ENCODE measurements at places on chromosomes 2 and 18. TPM values are rescaled to one million over a fixed set of nuclear protein-coding genes. Genes with fewer than 3 reads are reported as not detected.

DNA sequence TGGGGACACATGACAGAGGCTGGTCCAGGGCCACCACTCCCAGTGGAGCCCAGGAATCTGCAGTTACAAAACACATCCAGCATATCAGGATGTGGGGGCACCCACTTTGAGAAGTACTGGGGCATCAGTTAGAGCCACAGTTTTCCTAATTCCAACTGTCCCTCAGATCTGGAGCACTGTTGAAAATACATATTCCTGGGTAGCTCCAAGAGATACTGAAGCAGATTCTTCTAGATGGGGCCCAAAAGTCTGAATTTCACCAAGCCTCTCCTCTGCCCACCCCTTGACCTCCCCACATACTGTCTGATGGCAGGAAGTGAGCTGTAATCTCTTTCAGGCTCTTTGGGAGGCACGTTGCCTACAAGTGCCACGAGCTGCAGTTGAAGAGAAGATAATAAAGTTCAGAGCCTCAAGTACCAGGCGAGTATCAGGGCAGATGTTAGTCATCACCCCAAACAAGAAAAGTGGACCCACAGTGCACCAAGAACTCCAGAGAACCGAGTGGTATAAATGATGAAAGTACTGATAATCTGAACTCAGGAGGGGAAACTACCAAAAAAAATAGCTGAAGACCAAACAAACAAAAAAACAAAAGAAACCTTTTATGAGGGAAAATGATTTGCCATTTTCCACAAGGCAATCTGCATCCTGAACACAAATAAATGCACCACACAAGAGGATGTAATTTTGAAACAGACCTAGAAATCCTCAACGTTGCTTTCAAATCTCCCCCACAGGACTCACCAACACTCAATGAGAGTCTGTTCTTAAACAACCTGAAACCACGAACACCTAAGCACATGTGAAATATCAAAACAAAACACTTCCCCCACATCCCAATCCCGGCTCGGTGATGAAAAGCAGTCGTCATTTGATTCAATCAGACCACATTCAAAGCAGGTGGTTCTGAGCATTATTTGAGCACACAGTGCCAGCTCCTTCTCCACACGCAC, 98.7 kb downstream of the TCF4 start:
- DNase-seq: peak; percentile 33

DNA sequence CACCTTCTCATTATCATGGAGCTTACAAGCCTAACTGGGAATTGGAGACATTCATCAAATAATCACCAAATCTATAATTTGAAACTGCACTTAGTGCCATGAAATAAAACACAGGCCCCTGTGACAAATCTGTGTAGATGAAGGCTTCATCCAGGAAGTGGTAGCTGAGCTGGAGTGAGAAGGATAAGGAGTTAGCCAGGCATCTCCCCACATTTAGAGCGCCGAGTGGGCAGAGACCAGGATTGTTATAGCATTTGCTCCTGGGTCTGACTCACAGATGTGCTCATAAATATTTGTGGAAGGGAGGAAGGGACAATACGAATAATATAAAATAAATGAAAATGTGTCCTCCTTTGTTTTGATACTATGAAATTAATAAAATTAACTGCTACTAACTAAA, 2.5 kb upstream of the MAT2A start:
- no peak for DNase-seq

LAMA3 gene
- 7.0 TPM for total RNA-seq

DNA sequence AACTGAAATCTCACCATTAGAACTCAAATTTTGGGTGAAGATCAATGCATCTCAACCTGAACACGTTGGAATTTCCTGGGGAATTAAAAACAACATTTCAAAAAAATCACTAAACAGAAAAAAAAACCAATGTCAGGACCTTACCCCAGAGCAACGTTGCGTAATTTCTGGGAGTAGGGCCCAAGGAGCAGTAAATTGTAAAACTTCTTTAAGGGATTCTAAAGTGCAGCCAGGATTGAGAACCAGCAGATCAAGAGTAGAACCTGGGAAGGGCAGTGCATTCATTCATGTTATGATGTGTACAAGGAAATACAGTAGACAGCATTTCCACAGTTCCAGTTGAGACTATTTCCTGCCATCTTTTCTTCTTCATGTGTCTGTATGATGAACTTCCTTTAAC, 56.9 kb downstream of the RHBDD1 start:
- no peak for DNase-seq

DNA sequence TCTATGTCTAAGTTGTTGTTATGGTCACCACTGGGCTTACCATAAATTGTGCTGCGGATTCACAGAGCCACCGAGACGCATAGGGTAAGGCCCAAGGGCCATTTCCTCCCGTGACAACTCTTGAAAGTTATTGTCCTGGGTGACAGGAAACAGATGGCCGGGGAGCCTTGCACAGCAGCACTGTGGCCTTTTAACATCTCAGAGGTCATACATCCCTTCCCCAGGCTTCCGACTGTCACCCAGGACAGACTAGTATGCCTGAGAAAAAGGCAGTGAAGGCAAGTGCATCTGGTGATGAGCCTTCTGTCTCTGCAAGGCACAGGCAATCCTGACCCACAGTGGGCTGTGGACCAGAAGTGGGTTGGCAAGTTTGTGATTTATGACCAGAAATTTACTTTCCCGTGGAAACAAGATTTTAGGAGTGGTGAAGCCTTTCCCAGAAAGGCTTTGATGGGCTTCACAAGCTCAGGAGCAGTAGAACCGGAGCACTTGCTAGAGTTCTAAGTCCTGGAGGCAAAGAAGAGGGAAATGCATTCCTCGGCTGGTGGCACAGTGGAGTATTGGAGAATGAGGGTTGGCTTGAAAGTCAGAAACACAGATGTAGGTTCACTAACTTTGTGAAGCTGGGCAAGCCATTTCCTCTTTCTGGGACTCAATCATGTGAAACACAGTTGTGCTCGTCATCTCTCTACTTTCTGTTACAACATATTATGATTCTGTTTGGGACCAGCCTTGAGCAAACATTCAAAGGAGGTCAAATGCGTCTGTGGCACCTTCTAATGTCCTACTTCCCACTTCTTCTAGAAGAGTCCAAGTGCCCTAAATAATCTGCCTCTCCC, 2.0 kb upstream of the CAPN14 start:
- no peak for DNase-seq

GAREM1 gene
- total RNA-seq: 0.25 TPM

PSMA8 gene
- not detected for total RNA-seq

DNA sequence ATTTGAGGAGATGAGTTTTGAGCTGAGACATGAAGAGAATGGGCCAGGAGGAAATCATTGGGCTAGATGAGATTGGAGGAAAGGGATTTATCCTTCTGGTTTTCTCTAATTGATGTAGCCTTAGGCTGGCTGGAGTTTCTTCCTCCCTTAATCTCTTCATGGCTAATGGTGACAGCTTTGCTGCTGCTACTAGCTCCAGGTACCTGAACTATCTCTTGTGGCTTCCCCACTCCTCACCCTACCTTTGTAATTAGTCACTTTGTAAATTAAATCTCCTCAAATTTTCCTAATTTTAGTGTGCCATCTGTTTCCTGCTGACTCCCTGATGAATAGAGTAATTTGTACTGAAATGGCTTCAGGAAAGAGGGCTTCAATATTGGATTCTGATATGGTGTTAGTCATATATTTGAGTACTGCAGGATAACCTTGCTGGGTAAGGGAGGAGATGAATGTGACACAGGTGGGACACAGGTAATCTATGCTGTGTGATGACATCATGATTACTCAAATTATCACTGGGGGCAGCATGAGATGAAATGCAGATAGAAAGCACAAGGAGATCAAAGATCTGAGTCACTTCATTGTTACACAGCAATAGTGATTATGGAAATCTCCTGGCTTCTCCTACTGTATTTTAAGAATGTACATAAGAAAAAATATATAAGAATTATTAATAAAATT, 1134.1 kb upstream of the DDX18 start:
- DNase-seq: no peak

ST6GAL2 gene
- 0.63 TPM for total RNA-seq

GRCh38 chr2:113224647-113225236, 51.0 kb downstream of the PSD4 start:
- DNase-seq: no peak

DNA sequence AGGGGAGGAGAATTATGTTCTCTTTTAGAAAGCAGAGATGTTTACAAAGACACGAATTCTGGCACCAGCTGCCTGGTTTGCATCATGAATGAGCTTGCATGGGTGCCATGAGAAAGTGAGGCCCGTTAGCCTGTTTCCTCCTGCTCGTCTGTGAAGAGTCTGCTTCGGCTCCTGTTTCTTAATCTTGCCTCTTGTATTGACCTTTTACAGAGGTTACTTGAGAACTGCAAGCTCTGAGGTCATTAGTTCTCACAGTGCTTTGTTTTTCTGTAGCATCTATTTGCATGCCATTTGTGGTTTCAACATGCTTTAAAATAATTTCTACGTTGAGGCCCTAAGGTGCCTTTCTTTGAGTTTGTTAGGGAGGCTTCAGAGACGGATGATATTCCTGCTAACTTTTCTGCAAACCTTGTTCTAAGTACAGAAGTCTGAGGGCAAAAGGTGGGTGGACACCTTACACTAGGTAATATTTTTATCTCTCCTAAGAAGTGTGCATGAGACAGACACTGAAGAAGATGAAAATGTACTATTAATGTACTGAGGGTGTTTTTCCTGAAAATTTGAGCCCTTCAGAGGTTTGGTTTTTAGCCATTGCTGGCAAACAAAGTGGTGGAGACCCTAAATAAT, 53.4 kb upstream of the LINC00305 start:
- DNase-seq: no peak

Data from dermis microvascular lymphatic vessel endothelial cell (primary cell).